ENCODE measurements at places on chromosomes 4 and X.

DNA sequence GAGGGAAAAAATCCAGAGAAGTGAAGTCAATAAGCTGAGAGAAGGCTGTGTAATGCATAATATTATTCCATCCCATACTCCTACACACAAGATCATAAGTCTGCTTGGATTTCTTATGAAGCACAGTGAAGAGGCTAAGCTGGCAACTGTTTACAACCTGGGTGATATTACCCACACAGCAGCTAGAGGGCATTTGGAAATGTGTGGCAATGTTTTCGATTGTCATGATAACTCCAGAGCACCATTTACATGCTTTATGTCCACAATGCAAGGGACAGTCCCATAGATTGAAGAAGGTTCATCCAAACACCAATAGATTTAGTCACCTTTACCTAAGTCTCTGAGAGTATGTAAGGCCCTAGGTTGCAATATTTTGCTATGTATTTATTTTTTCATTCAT, 412.2 kb downstream of the PPP3CA start:
- DNase-seq, result no peak

- no peak for DNase-seq
Measured at GRCh38 chr4:47104986-47105385, 73.6 kb downstream of the GABRB1 start.

- no peak for DNase-seq
Measured at GRCh38 chr4:113013751-113014150, 35.7 kb upstream of the ANK2 start.

DNA sequence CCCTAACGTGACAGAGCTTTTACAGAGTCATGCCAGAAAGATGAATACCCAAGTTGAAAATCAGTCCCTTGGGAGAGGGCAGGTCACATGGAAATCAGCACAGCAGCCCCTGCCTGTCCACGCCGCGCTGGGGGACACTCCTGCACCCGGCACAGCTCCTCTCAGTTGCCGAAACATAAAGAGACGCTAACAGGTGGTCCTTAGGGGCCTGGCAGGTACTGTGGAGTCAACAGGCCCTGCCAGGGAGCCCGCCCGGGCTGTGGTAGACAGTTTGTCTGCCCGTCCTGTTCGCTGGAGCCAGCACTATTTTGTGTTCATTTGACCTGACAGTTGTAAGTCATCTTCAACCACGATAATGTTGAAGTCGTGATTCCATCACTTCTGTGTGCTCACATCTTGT, 30.5 kb downstream of the NELFA start:
- DNase-seq, result no peak

DNA sequence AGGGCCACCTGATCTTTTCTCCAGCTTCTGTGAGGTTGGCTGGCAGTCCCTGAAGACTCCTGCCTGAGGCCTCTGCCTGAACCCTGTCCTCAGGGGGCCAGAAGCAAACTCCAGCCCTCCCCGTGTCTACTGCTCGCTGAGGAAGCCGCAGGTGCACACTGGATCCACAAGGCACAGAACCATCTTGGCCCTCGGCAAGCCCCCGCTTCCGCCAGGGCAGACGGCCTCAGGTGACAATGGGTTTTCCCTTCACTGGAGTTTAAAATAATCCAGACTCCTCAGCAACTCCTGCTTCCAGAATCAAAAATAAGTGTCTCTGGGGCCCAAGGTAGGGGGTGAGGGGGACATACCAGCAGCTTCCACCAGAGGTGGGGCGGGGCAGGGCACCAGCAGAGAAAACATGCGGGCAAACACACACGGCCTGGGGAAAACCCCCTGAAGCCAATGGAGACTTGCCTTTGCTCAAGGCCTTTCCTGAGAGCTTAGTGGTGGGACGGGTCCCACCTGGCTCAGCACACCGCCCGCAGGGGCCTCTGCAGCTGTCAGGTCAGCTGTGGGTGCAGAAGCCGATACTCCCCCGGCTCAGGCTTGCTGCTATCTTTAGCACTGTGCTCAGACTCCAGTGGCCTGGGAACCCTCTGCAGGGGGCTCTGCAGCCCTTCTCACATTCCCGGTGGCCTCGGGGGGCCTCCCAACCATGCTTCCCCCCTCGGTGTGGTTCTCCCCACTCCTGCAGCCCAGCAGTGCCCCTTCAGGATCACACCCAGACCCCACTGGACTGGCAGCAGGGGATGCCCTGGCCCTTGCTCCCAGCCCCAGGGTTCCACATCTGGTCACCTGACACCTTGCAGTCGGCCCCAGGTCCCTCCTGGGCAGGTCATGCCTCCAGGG, 1.9 kb downstream of the MYL5 start:
- no peak for DNase-seq

DNA sequence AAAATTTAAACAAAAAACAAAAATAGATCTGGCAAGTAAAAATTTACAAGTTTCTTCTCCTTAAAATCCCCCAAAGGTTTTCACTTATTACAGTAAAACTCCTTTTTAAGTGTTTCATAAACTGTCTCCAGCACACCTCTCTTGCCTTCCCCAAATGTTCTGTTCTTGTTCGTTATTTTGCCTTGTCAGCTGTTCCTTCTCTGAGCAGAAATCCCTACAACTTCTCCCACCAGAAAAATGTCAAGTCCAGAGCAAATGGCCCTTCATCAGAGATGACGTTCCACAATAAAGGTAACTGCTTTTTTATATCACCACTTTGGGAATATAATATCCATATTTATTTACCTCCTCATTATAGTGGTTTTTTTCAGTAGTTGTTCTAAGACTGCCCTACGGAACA, 432.1 kb downstream of the ADAM29 start:
- no peak for DNase-seq

DNA sequence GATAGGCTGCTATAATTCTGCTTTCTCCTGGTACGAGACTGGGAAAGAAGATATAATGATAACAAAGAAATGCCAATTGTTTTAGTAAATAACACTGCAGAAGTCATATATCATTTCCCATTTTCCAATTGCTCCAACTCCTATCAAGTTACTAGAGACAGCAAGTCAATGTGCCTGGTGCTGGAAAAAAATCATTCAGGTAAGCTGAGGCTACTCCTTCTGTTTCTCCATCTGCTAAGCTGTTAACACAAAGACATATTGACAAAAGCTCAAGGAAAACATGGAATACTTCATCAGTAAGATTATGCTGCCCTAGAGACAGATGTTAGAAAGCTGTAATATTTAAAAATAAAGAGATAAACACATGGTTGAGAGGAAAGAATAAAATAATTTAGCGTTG, 10.0 kb downstream of the NAA11 start:
- no peak for DNase-seq

GRCh38 chr4:139511320-139511719, 44.7 kb downstream of the SETD7 start:
- DNase-seq, result no peak

DNA sequence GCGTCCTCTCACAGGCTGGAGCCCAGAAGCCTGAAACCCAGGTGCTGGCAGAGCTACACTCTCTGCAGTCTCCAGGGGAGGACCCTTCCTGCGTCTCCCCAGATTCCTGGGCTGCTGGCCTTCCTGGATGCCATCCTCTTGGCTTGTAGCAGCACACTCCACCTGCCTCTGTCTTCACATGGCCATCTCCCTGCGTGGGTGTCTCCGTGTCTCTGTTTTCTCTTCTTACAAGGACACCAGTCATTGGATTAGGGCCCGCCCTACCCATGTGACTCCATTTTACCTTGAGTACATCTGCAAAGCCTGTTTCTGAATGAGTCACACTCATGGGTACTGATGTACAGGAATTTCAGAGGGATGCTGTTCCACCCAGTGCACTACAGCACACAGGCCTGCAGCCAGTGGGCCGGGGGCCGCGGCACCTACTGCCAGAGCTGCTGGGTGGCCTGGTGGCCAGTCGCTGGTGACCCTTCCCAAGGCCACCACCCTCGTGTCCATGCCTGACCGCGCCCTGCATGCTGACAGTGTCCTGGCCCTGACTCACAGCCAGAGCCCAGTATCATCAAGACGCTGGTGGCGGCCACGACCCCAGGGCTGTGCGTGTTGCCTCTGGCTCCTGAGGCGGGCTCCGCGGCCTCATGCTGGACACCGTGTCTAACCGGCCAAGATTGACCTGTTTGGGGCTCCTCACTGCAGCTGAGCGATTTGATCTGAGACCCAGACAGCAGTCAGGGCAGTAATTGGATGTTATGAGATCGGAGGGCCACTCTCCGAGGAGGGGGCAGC, 63.6 kb upstream of the NKX1-1 start:
- DNase-seq, result no peak

Measured in activated T-cell treated with anti-CD3 and anti-CD28 coated beads, Interleukin-2, amount 50 U/mL, for 72 hours (primary cell).